ENCODE measurements at places on chromosomes 16 and 17.

DNA sequence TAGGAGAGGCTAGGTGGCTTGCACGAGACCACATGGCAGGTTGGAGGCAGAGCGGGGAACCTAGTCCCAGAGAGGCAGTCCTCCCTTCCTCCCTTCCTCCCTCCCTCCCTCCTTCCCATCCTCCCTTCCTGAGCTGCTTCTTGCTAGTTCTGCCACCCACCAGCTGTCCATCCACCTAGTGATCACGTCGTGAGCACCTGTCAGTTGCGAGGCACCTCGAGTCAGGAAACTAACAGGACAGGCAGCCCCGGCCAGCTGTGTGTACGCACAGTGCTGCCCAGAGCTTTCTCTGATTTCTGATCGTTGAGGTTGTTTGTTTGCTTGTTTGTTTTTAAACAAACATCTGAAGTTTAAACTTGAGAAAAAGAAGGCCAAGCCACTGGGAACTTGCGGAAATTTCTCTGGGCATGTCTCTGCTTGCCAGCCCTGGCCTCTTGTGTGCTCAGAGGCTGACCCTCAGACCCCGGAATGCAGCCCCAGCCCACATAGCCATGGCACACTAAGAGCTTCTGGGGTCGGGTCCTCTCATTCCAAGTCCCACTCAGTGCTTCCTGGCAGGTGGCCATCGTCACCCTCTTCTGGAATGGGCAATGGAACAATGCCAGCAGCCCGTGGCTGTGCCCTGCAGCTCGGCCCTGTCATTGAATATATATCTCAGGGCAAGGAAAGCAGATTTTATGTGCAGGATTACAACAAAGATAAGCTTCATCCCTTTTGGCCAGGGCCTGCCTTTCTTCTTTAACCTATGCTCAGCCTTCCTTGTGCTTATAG, 174.0 kb downstream of the KATNIP start:
- no peak for DNase-seq

DNA sequence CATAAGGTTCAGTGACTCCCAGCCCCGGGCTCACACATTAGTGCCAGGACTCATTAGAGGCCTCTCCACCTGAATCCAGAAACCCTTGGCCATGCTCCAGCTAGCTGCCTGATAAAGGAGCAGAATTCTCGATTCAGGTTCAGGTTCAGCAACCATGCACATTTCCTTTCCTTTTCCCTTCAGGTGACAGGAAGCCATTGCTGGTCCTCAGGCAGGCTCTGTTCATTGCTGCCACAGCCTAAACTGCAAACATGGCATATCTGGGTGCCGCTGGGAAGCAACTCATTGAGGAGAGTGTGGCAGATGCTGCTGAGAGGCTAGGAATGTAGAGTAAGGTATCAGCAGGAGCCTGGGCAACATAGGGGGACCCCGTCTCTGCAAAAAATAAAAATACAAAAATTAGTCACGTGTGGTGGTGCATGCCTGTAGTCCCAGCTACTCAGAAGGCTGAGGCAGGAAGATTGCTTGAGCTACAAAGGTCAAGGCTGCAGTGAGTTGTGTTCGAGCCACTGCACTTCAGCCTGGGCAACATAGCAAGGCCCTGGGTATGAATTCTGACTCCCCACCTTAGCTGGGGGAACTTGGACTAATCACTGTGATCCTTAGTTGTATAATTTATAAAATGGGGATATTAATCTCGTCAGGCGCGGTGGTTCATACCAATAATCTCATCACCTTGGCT, 28.7 kb downstream of the ARL4D start:
- no peak for DNase-seq

GRCh38 chr16:56972403-56973293, 10.9 kb downstream of the CETP start:
- DNase-seq: no peak

DNA sequence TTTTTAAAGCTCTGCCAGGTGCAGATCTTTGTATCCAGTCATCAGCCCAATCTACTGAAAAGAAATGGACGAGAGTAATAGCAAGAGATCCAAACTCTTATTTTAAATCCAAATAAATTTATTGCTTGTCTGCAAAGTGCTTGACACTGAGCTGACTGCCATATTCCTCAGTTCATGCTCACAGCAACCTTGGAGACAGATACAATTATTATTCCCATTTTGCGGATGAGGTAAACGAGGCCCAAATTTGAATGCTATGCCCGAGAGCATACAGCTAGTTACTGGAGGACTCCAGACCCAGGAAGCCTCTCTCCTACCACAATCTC, 620 bp downstream of the NOB1 start:
- DNase-seq: no peak

DNA sequence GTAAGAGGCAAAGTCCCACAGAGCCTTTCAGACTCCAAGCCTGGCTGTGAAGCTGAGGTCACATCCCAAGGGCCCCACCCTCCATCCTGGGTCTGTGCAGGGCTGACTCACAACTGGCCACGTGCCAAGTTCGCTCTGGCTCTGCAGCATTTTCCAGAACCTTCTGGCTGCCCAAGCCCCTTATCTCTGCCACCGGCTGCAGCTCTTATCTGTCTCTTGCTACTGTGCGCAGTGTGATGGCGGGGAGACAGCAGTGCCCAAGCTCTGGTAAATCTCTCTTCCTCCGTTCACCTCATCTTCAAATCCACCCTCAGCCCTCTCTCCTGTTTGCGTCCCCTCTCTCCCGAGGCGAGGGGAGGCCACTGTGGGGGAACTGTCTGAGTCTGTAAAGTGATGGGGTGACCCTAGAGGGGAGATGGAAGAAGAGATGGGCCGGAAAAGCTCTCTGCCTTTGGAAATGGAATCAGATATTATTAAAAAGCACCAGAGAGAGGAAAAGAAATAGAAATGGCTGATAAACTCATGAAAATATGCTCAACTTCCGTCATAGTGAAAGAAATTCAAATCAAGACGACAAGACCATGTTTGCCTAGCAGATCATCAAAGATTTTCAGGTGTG, 162.7 kb upstream of the CDC42EP4 start:
- DNase-seq: no peak

- DNase-seq: no peak
Measured at GRCh38 chr17:38783227-38783626, 16.1 kb downstream of the PIP4K2B start.

DNA sequence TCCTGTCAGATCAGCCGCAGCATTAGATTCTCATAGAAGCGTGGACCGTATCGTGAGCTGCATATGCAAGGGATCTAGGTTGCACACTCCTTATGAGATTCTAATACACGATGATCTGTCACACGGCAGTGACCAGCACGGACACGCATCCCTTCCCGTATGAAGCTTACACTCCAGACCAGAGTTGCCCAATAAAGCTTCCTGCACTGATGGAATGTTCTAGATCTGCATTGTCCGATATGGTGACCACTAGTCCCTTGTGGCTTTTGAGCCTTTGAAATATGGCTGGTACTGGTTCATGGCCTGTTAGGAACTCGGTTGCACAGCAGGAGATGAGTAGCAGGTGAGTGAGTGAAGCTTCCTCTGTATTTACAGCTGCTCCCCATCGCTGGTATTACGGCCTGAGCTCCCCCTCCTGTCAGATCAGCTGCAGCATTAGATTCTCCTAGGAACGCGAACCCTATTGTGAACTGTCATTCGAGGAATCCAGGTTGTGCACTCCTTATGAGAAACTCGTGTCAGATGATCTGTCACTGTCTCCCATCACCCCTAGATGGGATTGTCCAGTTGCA, 49.8 kb upstream of the ZCCHC14 start:
- no peak for DNase-seq

DNA sequence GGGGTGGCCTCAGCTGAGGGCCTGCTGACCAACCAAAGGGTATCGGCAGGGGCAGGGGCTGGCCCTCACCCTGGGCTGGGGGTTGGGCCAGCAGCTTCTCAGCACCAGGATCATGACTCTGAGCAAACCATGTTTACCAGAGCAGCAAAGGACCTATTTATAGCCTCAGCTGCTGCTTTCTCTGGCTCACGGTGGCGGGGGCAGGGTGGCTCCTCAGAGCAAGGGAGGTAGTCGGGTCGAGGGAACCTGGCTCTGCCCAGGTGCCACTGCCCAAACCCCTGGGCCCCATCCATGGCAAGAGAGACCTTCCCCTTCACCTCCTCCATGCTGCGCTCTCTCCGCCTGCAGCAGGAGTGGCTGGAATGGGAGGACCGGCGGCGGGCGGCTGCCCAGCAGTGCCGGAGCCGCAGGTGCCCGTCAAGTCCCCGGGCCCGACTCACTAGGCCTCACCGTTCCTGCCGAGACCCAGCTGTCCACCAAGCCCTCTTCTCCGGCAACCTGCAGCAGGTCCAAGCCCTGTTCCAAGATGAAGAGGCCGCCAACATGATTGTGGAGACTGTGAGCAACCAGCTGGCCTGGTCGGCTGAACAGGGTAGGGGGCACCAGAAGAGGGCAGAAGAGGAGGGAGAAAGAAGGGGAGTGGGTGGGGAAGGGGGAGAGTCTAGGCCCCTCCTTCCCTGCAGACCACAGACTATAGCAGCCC, at the start of gene ASB16:
Gene ASB16 (plus strand): TSS at position 206 of the 703 bp plus-strand sequence. CDS start 86 bp downstream, at position 292.
- DNase-seq: no peak

DNA sequence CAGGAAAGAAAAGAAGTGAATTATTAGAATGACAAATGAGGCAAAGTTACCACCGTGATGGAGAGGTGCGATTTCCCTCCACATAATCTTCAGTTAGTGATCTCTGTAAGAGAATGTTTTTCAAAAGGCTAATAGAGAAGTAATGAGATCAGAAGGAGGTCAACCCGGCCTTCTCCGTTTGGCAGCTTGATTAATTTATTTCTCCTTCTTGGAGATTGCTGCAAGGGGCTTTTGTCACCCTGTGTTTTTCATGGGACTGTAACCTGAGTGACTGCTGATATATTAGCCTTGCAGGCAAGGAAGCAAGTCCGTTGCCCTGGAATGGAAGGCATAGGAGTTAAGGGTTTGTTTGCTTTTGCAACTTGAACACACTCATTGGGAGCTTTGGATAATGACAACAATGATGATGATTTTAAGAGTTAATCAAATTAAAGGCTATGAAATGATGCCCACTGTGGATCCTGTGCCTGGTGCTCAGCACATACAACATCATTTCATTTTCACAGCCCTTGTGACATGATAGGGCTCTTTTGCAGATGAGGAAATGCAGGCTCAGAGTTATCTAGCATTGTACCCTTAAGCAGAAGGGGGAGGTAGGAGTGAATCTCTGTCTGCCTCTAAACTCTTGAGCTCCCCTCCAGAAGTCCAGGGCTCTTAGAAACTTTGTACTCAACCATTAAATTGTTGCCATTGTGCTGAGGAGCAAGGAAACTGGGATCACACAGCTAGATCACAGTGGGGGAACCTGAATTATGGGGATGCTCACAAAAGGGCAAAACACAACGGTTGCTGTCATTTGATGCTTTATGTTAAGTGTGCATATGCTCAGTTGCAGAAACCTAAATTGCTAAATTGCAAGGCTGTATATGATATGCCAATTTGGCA, 226.3 kb downstream of the WWOX start:
- DNase-seq: no peak

DNA sequence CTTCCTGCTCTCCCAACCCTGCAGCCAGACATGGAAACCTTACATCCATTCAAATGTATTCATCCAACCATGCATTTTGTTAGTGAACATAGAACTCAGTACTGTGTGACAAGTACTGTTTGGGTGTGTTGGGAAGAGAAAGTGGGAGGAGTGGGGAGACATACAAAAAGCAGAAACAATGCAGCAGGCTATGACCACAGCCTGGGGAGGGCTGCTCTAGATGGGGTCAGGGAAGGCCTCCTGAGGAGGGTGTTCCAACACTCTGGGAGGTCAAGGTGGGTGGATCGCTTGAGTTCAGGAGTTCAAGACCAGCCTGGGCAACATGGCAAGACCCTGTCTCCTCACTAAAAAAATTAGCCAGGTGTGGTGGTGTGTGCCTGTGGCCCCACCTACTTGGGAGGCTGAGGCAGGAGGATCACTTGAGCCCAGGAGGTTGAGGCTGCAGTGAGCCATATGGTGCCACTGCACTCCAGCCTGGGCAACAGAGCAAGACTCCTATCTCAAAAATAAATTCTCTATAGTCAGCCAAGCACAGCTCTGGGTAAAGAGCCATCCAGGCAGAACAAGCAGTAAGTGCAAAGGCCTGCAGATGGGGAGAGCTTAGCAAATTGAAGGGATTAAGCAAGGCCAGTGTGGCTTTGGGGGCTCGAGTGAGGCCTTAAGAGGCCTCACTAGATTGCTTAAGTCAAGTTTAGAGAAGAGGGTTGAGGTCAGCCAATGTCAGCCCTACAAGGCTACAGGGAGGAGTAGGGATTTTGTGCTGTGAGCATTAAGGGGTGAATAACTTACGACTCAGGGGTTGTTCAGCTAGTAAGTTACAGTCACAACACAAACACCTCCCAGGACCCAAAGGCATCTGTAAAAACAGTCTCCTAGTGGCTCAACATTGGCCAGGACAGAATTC, 5.5 kb downstream of the SLC13A2 start:
- no peak for DNase-seq

- DNase-seq: no peak
Measured at GRCh38 chr17:1727876-1728630, 3.5 kb downstream of the WDR81 start.

- DNase-seq: no peak
Measured at GRCh38 chr17:78766743-78767294, 15.3 kb downstream of the CYTH1 start.

DNA sequence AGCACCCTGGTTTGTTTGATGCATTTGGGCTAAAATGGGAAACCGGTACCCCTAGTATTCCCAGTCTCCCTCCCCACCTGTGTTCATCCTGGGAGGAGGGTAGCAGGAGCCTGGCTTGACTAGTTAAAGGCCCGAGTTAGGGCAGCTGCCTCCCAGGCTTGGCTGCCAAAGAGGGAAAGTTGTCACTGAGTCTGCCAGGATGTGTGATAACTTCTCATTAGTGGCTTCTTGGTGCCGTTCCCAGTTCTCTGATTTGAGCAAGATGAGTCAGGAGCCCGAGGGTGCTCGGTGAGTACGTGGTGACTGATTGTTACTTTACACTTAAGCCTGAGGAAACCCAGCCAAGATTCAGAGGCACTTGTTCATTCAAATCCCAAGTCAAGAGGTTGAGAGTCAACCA, 2.5 kb downstream of the KRT32 start:
- DNase-seq: no peak

GRCh38 chr17:33924104-33924503, 331.0 kb upstream of the CCL2 start:
- no peak for DNase-seq

GRCh38 chr17:78225088-78225865, 6.2 kb upstream of the TMEM235 start:
- no peak for DNase-seq

GRCh38 chr16:4610011-4611005, 4.4 kb downstream of the UBALD1 start:
- no peak for DNase-seq

- DNase-seq: no peak
Measured at GRCh38 chr16:46762583-46762982, 14.4 kb upstream of the MYLK3 start.

GRCh38 chr17:57433452-57433851, 177.1 kb downstream of the MSI2 start:
- DNase-seq: no peak

DNA sequence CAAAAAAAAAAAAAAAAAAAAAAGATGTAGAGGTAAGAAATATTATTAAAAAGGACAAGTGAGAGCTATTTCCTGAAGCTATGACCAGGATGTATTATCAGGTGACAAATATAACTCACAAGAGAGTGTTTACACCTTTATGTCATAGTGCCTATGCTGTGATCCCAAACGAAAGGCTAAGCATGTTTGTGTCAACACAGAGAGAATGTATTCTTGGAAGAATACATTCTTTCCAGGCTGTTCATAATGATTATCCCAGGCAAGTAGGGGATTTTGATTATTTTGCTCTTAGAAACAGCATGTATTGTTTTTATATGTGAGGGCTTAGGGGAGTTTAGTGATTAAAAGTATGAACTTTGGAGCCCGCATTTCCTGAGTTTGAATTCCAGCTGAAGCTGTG, 175.0 kb downstream of the SPECC1 start:
- no peak for DNase-seq

Data from KG1 (cell line).